ENCODE measurements at places on chromosomes 5 and 9.
A peak's percentile ranks its signal among the peaks of the same experiment; 100 is the strongest.

- DNase-seq, result no peak
These were observed 33.3 kb downstream of the ACOT12 start for GRCh38 chr5:81360640-81361039.

GRCh38 chr5:178496214-178496613 lies 94.0 kb downstream of the COL23A1 start:
- DNase-seq, result no peak

- no peak for DNase-seq
These were observed at the start of gene ARSI for GRCh38 chr5:150302301-150303069. Gene ARSI, minus strand, starts transcription at chr5:150302905. Its CDS starts 532 bp downstream, at chr5:150302373.

DNA sequence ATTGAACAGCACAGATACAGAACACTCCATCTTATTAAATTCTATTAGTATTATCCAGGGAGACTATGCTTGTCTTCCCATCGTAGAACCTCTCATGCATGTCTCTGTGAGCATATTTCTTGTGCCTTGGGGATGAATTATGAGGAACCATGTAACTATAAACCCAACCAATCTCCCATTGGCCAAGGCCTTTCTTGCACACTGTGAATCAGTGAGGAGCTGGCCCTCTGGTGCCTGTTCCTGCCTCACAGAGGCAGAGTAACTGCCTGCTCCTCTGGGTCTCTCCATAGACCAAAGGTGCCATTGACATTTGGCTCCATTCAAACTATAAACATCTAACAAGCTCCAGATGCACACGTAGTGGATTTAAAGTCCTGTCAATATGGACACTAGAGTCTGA lies 190.4 kb downstream of the ENC1 start:
- no peak for DNase-seq

- DNase-seq, result no peak
These were observed 18.5 kb downstream of the PAEP start for GRCh38 chr9:135579889-135580660.

DNA sequence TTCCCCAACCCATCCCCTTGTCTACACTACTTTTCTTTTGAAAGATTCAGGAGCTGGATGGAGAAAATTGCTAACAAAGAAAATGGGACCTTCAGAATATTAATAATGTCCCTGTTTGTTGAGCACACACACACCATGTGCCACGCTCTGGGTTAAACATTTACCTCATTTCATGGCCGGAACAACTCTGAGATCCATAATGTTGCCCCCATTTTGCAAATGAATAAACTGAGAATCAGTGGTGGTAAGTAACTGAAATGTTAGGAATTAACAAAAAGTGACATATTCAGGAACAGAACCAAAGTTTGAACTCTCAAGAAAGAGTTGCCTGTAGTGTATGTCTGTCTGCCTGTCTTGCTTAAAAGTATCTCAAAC lies 51.4 kb upstream of the SMAD5 start:
- DNase-seq, result peak; percentile 41

DNA sequence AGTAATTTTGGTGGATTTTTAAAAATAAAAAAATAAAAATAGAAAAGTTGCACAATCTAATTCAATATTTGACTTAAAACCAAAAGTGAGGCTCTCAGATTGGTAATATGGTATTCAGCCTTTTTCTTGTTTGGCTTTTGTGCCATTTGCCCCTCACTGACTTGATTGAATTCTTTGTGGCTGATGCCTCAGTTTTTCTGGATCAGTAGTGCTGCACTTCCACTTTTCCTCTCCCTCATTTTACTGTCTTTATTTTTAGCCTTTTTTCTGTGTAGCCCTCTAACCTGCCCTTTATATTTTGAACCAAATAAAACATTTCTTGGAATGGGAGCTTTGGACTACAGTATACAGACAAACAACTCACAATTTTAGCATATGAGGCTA lies 3.8 kb upstream of the MSMP start:
- DNase-seq, result peak; percentile 31

- DNase-seq, result peak; percentile 16
These were observed 139.6 kb downstream of the GABRB2 start for GRCh38 chr5:161406880-161407279.

DNA sequence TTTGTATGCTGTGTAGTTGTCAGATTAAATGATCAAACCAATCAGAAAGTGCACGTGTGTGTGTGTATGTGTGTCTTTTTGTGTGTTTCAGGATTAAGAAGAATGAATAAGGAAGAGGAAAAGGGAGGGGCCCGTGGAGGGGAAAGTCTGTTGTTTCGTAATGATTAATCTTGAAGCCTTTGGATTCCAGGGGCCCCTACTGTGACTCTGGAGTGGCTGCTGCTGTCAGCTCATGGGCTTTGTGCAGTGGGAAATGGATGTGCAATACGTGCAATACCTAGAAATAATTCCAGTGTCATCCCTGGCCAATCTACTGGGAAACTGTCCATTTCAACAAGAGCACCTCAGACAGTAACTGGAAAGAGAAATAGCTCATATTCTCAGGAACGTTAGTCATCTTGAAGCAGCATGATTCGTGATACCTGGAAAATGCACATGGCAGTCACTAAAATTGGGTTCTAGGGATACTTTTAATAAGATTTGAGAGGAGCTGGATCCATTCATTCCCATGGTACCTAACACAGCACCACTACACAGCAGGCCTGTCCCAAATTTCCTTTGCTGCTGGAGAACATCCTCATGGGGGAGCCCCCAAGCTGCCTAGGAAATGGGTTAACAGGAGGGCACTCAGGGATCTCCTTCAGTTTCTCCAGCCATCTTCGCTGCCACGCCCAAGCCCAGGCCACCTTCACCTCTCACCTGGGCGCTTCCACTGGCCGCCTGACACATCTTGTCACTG lies 186.3 kb downstream of the NR3C1 start:
- DNase-seq, result peak; percentile 32

DNA sequence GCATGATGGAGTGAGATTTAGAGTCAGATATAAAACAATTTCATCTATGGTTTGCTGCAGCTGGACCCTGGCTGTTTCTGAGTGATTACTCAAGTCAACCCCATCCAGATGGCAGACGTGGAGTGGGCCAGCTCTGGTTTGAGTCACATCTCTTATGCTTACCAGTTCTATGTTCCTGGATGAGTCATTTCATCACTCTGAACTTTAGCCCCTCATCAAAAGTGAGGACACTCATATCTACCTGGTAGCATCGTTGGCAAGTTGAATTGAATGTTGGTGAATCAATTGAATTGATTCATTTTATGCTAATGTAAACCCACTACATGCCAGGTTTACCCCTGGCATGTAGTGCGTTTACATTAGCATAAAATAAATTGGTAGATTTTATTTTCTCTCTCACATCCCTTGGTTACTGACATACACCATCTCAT lies 176.4 kb downstream of the FGF18 start:
- DNase-seq, result no peak

GRCh38 chr5:159338118-159338517 lies 7.8 kb upstream of the IL12B start:
- no peak for DNase-seq

GRCh38 chr5:83036991-83037575 lies 40.1 kb downstream of the TMEM167A start:
- no peak for DNase-seq

GRCh38 chr5:18959535-18959934 lies 1028.5 kb downstream of the CDH18 start:
- no peak for DNase-seq

GRCh38 chr9:126802318-126803059 lies 2.4 kb upstream of the ZBTB43 start:
- DNase-seq, result no peak

DNA sequence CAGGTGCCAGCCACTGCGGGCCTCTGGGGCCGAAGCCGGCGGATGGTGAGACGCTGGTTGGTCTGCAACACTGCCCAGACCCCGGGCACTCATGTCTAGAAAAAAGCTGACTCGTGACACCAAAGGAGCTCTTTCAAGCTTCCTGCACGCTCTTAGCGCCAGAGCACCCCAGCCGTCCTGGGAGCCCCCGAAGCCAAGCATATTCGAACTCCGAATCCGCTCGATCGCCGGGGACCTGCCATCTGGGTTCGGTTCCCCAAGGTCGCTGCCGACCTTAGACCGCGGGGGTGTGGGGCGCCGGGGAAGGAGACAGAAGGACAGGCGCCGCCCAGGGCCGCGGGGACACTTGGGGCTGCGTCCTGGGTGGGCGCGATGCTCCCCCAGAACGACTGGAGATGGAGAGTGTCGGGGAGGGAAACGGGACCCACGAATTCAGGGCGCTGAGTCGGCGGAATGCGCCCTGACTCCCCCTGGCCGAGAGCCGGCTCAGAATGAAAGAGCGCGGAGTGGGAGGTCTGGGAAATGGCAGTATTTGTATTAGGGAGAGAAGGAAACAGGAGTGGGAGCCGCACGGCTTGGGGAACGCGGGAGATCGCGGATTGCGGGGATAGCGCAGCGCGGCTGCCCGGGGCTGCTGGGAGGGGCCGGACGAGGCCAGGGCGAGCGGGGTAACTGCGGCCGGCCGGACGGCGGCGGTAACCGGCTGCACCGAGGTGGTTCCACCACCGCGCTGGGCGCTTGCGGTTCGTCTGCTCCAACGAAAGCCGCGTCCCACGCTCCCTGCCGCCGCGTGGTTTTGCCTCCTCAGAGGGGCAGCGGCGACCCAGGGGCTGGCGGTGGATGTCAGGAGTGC lies 20.1 kb upstream of the MARCHF6 start:
- peak; percentile 25 for DNase-seq

GRCh38 chr9:79946712-79947111 lies 374.9 kb downstream of the TLE4 start:
- DNase-seq, result no peak

DNA sequence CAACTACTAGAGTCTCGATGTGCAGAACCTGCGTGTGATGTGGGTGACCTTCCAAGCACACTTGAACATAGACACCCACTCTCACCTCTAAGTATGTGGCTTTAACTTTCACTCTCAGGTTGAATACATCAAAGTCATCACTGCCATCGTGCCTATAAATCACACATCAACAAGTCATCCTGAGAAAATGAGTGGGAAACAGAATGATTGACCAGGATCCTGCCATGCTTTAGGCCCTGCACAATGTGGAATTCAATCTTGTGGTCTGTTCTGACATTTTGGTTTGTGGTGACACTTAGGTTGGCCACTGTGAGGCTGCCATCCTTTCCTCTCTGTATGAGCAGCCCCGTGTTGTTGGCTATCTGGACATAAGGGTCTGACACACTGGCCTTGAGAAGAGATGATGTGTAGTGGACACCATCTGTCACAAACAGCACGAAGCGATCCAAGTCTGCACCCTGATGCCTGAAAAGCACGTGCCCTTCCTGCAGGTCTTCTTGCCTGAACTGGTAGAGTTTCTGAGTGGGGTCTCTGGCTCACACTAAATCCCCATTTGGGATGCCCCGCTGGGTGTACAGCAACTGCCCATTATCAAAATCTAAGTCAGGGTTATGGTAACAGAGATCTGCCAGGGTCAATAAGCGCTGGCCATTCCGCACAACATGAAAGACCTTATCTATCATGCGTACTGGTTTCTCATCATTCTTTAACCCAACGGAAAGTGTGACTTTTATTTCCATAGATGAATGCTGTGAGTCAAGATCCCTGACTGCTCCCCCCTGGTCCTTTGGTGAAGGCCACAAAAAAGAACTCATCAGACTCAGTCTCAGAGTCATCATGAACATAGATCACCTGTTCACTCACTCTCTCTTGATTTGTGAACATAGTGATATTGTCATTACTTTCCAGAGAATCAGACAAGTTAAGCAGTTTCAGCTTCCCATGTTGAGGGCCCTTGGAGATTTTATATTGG lies 116.6 kb downstream of the ESM1 start:
- no peak for DNase-seq

DNA sequence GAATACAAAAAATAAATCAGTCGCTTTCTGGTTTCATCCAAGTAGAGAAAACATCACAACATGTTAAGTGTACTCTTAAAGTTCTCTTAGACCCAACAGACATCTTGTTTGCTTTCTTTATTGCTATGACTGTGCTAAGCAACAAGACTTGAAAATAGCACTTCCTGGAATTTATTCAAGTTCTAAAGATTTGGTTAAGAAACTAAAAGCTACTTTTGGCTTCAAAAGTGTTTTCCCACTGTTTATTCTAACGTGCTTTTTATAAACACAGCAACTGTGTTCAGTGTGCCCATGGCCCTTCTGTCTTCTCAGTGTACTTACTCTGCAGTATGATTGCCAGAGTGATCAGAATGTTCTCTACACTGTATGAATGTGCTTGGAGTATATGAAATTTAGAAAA lies 109.8 kb downstream of the GIN1 start:
- DNase-seq, result no peak

- no peak for DNase-seq
These were observed 2.0 kb upstream of the MXD3 start for GRCh38 chr5:177313561-177314259.

DNA sequence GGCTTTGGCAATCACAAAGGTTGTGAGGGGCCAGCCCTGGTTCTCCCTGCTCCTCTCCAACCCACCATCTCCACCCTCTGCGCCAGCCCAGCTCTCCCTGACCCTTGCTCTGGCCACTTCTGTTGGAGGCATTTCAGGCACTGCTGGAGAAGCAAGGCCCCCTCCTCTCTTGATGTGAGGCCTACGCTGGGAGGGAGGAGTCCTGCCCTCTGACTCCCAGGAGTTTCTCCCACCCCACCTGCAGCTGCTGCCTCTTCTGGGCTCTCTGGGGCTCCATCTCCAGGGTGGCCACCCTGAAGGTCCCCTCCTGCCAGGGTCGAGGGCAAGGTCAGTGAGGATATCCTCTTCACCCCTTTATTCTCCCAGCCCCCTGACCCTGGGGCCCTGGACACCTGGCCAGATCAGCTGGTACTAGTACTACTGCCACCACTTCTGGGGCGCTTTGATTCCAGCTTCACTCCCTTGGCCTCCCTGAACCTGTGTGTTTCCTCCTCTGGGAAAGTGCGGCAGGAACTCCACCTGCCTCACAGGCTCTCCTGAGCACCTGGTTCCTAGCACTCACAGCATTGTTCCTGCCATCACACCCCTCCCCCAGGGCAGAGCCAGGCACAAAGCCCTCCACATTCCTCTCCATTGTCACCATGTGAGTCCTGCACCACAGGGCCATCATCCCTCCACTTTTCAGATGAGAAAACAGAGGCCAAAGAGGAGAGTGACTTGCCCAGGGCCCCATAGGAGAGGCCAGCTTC lies 23.8 kb upstream of the TDRD7 start:
- no peak for DNase-seq

- DNase-seq, result no peak
These were observed 1.2 kb downstream of the SMC5 start for GRCh38 chr9:70260007-70260443.

DNA sequence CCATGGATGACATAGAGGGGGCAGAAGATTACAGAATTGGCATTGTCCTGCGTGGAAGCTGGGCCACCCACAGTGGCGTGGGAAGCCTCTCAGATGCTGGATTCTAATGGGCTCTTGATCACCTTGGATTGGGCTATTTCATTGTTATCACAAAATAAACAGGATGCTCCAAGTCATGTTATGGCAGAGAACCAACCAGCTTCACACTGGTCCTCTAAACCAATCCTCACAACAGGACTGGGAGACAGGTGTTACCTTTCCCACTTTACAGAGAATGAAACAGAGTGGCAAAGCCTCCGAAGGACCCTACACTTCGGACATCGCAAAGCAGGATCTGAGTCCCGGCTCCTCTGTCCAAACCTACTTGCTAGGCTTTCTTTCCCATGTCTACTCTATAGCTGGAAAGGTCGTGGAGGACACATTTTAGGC lies 455 bp upstream of the SMIM3 start:
- DNase-seq, result peak; percentile 71
